ENCODE measurements at places on chromosomes 2 and 18. TPM values are rescaled to one million over a fixed set of nuclear protein-coding genes. Genes with fewer than 3 reads are reported as not detected.

SAG gene
- not detected for total RNA-seq

REG1A gene
- not detected for total RNA-seq

CNGA3 gene
- total RNA-seq = 0.04 TPM

RAD51AP2 gene
- 0.12 TPM for total RNA-seq

FABP1 gene
- total RNA-seq = not detected

GNLY gene
- not detected for total RNA-seq

FKBP1B gene
- 43.1 TPM for total RNA-seq

IL1R1 gene
- 0.21 TPM for total RNA-seq

Data from cardiac muscle cell (in vitro differentiated cells and primary cell).